ENCODE measurements at places on chromosomes 5 and 9.

GRCh38 chr5:145718956-145719355 is 116.2 kb downstream of the PRELID2 start:
- no peak for DNase-seq

DNA sequence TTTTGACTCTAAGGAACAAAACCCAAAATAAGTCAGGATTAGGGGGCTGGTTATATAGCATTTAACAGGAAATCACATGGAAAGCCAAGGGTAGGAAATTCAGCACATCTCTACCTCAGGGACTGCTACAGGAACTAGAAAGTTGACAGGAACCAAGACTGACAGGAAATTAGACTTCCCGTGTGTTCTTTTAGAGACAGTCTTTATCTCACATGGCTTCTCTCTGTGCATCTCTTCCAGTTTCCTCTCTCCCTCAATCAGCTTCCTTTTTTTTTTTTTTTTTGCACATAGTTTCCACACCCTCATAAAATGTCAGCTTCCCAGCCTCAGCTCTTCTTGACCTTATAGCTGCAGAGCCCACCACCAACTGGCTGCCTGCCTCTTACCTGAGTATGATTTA is 4.8 kb downstream of the RECK start:
- DNase-seq, result no peak

- no peak for DNase-seq
These were observed 234.7 kb downstream of the NMUR2 start for GRCh38 chr5:152170350-152170749.

GRCh38 chr5:10253390-10253789 is 3.3 kb downstream of the CCT5 start:
- DNase-seq, result no peak

- no peak for DNase-seq
These were observed 377.1 kb downstream of the EFNA5 start for GRCh38 chr5:107293541-107294210.

Data from glutamatergic neuron (in vitro differentiated cells).